ENCODE measurements at places on chromosomes 12 and 14. TPM values are rescaled to one million over a fixed set of nuclear protein-coding genes. Genes with fewer than 3 reads are reported as not detected.

DNA sequence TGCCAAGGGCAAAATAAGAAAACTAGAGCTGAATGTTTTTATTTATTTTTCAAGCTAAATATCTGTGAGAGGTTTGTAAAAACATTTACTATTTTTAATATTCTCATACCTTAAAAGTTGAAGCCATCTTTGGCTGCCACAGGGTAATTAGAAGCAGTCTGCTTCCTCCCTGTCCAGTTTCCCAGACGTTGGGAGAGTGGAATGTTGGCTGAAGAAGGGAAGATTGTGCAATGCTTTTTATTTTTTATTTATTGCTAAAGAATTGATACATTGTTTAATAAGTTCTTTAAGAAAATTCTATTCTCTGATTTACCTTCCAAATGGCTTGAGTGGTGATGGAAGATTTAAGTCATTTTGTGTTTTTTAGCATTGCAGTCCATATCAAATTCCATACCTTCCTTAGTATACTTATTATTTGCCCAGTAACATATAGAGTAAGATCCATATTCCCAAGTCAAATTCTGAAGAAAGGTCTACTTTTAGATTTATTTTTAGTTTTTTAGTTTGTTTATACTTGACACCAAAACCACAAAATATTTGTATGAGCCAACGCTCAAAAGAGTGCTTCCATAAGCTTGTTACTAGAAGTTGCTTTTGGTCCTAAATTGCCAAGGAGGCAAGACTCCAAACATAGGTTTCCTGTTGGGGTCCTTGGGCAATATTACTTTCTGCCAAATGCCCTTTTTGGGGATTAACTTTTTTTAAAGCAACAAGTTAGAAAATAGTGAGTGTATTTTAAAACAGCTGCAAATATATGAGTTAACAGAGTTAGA lies 124.0 kb upstream of the CPM start:
- no peaks in the 10 kb centered on the region for H3K36me3 ChIP-seq
- no peak overlapping the region for H3K27ac ChIP-seq
- H3K4me3 ChIP-seq: no peak overlapping the region
- no peaks in the 10 kb centered on the region for H3K27me3 ChIP-seq

DNA sequence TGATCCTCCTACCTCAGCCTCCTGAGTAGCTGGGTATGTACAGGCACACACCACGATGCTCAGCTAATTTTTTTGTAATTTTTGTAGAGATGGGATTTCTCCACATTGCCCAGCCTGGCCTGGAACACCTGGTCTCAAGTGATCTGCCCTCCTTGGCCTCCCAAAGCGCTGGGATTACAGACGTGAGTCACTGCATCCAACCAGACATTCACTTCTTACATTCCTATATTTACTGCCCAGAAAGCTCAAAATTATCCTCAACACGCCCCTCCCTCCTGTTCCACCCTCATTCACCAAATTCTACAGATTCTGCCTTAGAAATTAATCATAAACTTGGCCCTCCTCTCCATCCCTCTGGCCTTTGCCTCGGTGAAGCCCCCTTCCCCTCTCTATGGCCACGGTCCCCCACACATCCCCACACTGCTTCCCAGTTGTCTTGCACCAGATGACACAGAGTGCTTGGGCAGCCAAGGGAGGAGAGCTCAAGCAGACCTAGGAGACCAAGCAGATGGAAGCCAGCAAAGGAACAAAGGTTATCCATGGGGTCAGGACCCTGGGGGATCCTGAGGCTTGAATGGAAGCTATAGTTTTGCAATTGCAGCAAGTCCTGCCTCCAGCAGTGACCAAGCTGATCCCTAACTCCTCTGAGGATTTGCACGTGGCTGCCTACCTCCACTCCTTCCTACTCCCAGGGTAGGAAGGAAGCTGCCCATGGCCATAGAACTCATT lies 213.2 kb upstream of the FOXN3 start:
- no peak overlapping the region for H3K4me3 ChIP-seq
- H3K4me1 ChIP-seq: peaks cover 37% of the 10 kb centered on the region
- no peak for DNase-seq
- H3K27ac ChIP-seq: no peak overlapping the region

DNA sequence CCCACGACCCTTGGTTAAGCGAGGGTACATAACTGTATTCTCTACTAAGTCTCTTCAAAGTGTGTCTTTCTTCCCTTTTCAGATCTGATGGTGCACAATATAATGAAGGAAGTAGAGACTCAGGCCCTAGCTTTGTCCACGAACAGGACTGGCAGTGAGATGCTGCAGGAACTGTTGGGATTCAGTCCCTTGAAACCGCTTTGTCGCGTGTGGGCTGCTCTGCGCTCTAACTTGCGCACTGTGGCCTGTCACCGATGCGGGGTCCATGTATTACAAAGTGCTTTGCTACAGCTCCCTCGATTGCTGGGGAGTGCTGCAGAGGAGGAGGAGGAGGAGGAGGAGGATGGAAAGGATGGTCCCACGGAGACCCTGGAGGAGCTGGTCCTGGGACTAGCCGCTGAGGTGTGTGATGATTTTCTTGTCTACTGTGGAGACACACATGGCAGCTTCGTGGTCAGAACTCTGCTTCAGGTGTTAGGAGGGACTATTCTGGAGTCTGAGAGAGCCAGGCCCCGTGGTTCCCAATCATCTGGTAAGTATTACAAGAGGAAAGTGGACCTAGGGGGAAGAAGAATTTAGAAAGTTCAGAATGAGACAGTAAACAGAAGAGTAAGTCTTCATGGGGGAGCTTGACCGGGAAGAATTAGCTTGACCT lies 803 bp downstream of the NOP9 start:
- DNase-seq: no peak
- H3K27ac ChIP-seq: peak overlapping the region; percentile 76
- peak overlapping the region; percentile 97 for H3K4me3 ChIP-seq
- no peaks in the 10 kb centered on the region for H3K27me3 ChIP-seq
- peaks cover 20% of the 10 kb centered on the region for H3K36me3 ChIP-seq
- peaks cover 36% of the 10 kb centered on the region for H3K4me1 ChIP-seq

GRCh38 chr12:94147991-94148738 lies at the start of gene PLXNC1:
Gene PLXNC1, plus strand, starts transcription at chr12:94148577. Its CDS starts 395 bp downstream, at chr12:94148972.
- peak within 1 kb of the TSS; percentile 68 for H3K4me3 ChIP-seq
- peak; percentile 53 for DNase-seq
- H3K27ac ChIP-seq: no peak within 1 kb of the TSS

JDP2 gene
- 43.4 TPM for total RNA-seq

DNA sequence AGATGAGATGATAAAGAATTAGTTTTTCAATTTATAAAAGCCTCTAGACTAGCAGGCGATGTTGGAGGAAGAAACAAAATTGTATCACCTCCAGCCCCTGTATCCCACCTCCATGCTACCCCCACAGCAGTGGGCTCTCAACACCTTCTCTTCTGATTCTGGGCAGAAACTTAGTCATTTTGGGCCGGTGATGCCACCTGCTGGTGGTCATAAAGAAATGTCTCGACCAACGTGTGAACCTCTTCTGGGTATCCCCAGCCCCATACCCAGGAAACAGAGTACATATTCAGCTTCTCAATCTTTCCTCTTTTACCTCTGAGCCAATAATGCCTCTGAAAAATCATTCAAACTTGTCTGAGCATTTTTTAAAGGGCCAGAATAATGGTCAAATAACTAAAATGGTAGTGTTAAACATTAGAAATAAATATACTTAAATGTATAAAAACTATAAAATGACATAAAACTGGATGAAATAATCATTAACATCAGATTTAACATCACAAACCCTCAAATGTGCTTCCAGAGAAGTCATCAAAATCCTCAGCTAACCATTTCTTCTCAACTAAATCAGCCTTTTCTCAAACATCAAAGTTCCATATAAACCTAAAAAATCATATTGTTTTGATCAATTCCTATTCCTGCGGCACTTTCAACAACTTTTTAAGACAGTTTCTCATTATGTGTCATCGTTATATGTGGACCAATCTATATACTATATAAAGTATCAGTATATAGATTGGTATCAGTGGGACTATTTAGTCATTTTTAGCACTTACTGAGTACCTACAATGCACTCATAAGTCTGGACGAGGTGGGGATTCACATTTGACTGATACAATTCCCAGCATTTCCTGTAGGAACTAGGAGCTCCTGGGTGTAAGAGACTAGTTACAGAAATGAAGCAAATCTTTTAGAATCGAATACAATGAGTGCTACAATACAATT lies 69.4 kb downstream of the ATXN2 start:
- H3K4me3 ChIP-seq: no peak overlapping the region
- no peaks in the 10 kb centered on the region for H3K4me1 ChIP-seq

GRCh38 chr14:64053694-64054669 lies 201.2 kb downstream of the SYNE2 start:
- H3K4me3 ChIP-seq: no peak overlapping the region
- no peak for DNase-seq
- H3K27me3 ChIP-seq: no peaks in the 10 kb centered on the region

DNA sequence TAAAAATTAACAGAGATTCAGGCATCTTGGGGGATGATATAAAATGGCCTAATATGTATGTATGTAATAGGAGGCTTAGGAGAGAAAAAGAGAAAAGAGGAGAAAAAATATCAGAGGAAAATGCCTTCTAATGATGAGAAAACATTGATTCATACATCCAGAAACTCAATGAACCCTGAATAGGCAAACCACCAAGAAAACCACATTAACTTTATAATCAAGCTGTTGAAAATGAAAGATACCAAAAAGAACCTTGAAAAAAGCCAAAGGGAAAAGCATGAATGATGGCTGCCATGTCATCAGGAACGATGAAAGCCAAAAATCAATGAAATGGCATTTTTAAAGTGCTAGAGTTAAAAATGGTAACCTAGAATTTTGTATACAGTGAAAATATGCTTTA lies 180.2 kb downstream of the EPS8 start:
- no peak for DNase-seq
- no peaks in the 10 kb centered on the region for H3K27me3 ChIP-seq
- H3K4me1 ChIP-seq: peaks cover 2% of the 10 kb centered on the region
- H3K27ac ChIP-seq: no peak overlapping the region

GRCh38 chr12:57040211-57040610 lies 9.7 kb downstream of the MYO1A start:
- no peaks in the 10 kb centered on the region for H3K4me1 ChIP-seq
- peaks cover 29% of the 10 kb centered on the region for H3K27me3 ChIP-seq
- H3K4me3 ChIP-seq: no peak overlapping the region
- H3K36me3 ChIP-seq: no peaks in the 10 kb centered on the region
- DNase-seq: no peak
- no peak overlapping the region for H3K27ac ChIP-seq

DNA sequence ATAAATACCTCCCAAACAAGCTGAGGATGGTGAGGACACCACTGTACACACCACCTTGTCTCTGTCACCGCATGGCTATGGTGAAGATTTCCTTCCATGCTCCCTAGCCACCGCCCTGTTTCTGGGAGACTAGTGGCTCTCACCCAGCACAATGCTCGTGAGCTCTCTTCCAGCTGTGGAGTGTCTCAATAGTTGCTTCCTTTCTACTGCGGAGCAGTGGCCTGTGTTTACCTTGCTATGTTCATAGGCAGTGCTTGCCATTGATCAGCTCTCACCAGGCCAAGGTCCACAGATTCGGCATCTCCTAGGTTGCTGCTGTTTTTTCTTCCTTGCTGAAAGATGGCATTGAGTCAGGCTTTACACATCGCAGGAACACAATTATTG lies 313.6 kb upstream of the RTL1 start:
- no peak overlapping the region for H3K27ac ChIP-seq
- H3K27me3 ChIP-seq: no peaks in the 10 kb centered on the region
- H3K36me3 ChIP-seq: no peaks in the 10 kb centered on the region

DTX1 gene
- 1.6 TPM for total RNA-seq

DNA sequence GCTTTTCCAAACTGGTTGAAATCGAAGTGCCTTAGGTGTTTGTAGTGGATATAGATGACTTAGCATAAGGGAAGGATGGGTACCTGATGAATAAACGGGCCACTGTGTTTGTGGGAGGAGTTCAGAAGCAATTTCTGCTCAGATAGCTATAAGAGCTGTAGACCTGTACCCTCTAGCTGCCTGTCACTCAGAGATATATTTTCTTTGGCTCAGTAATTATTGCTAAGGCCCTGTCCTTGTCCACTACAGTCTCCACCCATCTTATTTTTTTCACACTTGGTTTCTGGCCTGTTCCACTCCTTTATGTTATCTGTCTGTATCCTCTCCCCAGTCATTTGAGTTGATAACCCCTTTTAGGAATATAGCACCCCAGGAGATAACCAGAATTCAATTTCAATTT lies 74.8 kb upstream of the RMST start:
- H3K27me3 ChIP-seq: no peaks in the 10 kb centered on the region
- H3K27ac ChIP-seq: no peak overlapping the region
- H3K4me3 ChIP-seq: no peak overlapping the region
- H3K4me1 ChIP-seq: peaks cover 9% of the 10 kb centered on the region

PTPRQ gene
- 19.2 TPM for total RNA-seq

GRCh38 chr12:120994059-120994458 lies 15.7 kb downstream of the HNF1A start:
- H3K36me3 ChIP-seq: no peaks in the 10 kb centered on the region
- H3K27me3 ChIP-seq: peaks cover 25% of the 10 kb centered on the region
- H3K4me3 ChIP-seq: no peak overlapping the region
- no peak overlapping the region for H3K27ac ChIP-seq
- no peak for DNase-seq
- no peaks in the 10 kb centered on the region for H3K4me1 ChIP-seq

SMOC1 gene
- total RNA-seq: 1.5 TPM

DNA sequence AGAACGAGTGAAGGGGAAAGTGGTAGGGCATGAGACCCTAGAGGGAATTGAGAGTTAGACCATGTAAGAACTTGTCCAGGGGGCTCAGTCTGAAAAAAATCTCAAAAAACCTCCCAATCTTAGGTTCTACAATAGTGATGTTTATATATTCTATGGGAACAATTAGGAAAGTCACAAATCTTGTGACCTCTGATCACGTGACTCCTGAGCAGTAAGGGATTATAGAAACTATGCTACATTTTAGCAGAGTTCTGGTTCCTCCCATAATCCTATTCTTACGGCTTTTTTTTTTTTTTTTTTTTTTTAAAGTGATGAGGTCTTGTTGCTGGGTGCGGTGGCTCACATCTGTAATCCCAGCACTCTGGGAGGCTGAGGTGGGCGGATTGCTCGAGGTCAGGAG lies 5.8 kb downstream of the ADCK1 start:
- H3K4me3 ChIP-seq: no peak overlapping the region
- H3K36me3 ChIP-seq: no peaks in the 10 kb centered on the region
- DNase-seq: no peak
- H3K27ac ChIP-seq: no peak overlapping the region
- no peaks in the 10 kb centered on the region for H3K27me3 ChIP-seq

- DNase-seq: no peak
- H3K36me3 ChIP-seq: peaks cover 49% of the 10 kb centered on the region
- H3K4me1 ChIP-seq: no peaks in the 10 kb centered on the region
- H3K27me3 ChIP-seq: no peaks in the 10 kb centered on the region
- H3K27ac ChIP-seq: peak overlapping the region; percentile 26
- no peak overlapping the region for H3K4me3 ChIP-seq
These were observed 51.6 kb downstream of the CAND1 start for GRCh38 chr12:67320614-67321295.

GRCh38 chr12:66664076-66664475 lies 14.8 kb downstream of the GRIP1 start:
- H3K27ac ChIP-seq: no peak overlapping the region
- H3K36me3 ChIP-seq: no peaks in the 10 kb centered on the region
- no peak overlapping the region for H3K4me3 ChIP-seq
- H3K4me1 ChIP-seq: peaks cover 12% of the 10 kb centered on the region
- no peak for DNase-seq
- H3K27me3 ChIP-seq: no peaks in the 10 kb centered on the region

CLEC6A gene
- not detected for total RNA-seq

EDDM3A gene
- not detected for total RNA-seq

All from mesothelial cell of epicardium (in vitro differentiated cells).